ENCODE measurements at places on chromosomes 3 and 15.

- DNase-seq: no peak
Measured at GRCh38 chr3:61199843-61200242, 51.4 kb downstream of the FHIT start.

DNA sequence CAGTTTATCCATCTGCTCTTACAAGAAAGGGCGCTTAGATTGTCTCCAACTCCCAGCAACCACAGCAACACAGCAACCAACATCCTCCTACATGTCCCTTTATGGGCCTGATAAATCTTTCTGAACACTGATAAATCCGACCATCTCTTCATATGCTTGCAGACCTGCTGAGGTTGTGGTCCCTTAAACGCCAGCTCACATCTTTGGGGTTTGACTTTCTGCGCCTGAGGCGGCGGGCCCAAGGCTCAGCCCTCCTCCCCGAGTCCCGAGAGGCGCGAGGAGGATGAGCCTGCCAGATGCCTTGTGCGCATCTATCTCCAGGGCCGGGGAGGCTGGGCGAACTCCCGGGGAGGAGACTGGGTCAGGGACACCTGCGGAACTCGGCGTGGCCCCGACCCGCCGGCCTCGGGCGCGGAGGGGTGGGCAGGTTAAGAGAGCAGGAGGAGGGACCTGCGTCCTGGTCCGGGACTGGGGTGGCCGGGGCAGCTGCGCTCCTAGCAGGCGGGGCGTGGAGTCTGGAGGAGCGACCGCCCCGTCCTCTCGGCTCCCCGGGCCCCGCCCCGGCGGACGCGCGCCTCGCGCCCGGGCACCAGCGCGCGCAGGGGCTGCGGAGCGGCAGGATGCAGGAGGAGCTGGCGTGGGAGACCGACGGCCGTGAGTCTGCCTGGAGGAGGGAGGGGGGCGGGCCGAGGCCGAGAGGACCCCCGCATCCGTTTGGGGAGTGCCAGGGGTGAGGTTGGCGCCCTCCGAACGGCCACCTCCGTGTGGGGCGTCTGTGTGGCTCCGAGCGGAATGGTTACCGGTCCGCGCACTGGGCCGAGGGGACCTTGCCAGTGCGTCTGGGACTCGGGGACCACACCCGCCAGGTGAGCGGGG is at the start of gene ANKDD1A:
ANKDD1A (plus strand) TSS at position 592 of the 876 bp plus-strand sequence; CDS start at position 621, 29 bp downstream.
- DNase-seq: no peak

- no peak for DNase-seq
Measured at GRCh38 chr3:100399341-100400071, 1.4 kb downstream of the TOMM70 start.

- DNase-seq: no peak
Measured at GRCh38 chr3:147189016-147189415, 217.3 kb downstream of the ZIC4 start.

GRCh38 chr3:33139996-33140395 is 26.2 kb downstream of the CRTAP start:
- no peak for DNase-seq

DNA sequence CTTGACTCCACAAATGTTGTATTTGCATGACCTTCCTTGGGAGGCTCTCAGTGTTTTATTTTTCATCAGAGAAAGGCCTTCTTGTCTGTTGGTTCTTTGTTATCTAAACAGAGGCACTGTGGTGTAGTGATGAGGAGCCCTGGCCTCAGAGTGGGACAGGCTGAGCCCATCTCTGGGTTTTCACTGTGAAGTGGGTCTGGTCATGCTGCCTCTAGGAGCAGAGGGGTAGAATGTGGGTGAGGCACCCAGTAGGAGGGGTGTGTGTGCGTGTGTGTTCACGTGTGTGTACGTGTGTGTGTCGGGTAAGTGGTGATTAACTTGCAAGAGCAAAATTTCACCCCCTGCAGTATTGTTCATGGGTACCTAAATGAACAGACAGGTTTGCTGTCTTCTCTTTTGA is 14.4 kb downstream of the KLF13 start:
- DNase-seq: no peak

DNA sequence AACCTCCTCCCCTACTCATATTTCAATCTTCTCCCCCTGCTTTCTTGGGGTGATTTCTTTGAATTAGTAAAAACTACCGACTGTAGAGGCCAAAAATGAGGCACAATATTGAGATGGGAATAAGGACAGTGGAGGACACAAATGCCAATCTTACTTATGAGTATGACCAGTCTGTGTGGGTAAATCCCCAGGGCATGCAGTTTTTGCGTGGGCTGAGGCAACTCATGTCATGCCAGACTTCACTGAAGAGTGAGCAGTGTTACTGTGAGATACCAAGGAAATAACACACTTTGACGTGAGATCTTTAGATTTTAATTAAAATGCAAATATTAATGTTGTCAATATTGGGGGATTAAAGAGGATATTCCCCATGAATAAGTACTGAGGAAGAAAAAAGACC is 254.3 kb upstream of the ICE2 start:
- no peak for DNase-seq

GRCh38 chr3:58006661-58007060 is 1.6 kb upstream of the FLNB start:
- no peak for DNase-seq

DNA sequence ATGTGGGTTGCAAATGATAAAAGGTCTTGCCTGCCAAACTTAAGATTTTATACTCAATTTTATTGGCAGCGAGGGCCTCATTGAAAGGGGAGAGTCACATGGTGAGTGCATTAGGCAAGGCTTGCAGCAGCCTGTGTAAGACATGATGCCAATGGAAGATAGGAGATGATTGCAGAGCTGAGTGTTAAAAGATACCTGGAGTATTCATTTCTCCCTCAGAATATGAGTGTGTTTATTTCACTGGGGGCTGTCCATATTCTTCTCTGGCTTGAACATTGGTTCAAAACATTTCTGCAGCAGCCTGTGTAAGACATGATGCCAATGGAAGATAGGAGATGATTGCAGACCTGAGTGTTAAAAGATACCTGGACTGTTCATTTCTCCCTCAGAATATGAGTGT is 165.2 kb upstream of the NUDT16 start:
- DNase-seq: no peak

- DNase-seq: no peak
Measured at GRCh38 chr3:21835264-21835663, 84.3 kb upstream of the ZNF385D start.

DNA sequence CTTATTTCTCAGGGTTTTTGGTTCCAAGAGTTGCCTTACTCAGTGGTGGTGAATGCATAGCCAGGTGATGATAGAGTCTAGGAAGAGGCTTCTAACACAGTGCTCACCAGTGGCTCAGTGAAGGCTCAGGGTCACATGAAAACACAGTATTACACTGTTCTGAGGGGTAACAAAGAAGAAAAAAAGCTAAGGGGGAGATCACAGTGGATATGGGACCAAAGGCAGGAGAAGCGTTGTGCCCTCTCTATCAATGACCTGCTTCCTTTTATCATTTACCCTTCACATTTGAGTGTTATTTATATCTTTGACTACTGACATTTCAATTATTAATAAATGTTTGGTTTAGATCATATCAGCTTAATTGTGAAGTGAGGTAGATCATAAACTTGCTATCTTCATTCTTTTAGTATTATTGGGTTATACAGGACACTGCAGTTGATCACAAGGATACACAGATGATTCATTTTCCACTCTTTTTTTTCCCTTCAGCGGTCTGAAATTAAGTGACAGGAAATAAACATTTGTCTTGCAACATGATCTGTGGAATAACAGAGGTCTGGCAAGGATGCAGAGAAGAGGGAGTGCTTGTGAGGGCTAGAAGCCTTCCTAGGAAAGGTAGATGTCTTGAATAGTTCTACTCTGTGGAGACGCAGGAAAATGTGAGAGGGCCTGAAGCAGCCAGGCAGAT is 171.7 kb downstream of the C3orf38 start:
- DNase-seq: no peak

DNA sequence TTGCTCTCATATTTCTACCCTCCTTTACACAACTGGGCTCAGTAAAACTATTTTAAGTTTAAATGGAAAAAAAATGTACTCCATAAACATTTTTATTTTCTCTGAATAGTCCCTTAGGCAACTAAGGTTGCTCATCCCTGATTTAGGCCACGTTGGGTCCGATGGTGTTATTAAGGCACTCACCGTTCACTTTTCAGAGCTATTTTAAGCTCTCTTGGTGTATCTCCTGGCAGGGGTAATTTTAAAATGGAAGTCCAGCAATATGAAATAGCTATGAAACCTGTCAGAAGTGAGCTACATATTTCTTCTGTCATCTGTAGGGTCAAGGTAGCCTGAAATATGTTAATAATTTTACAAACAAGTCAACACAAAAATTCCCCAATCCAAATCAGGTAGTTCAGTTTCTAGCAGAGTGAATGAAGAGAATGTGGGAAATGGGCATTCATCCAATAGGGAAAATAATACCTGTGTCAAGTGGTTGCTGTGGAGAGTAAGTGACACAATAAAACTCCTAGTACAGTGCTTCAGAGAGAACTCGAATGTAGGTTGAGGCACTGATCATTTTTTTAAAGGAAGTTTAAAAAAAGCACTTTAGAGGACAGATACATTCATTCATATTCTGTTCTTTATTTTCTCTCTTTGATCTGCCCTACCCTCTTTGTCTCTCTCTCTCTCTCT is 209.3 kb upstream of the FEZF2 start:
- DNase-seq: no peak

DNA sequence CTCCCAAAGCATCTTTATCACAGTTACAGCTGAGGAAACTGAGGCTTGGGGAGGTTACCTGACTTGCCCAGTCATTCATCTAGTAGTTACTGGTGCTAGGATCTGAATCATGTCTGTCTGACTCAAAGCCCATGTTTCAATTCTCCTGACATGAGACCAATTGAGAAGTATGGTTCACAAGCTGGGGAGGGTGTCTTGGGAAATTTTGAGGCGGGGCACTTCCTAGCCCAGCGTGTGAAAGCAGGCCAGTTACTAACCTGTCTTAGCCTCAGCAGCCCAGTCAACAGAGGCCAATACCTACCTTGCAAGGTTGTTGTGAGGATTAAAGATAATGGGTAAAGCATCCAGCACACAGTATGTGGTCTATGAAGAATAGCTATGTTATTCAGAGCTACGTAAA is 37.0 kb downstream of the CLDN18 start:
- DNase-seq: no peak

DNA sequence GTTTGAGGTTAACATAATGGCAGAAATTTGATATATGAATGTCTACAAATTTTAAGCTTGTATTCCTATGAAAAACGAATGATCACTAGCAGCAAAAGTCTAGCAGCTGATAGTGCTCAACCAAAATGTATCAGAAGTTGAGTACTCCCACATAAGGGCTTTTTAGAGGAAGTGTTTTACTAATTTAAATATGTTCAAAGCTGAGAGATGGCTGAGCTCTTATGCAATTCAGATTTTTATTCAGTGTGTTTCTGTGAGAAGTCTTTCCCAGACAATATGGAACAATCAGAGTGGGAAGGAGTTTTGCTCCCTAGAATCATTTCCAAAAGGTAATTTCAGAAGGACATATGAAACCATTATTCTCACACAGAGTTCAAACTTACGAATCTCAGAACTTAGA is 327.0 kb downstream of the ZPLD1 start:
- no peak for DNase-seq

GRCh38 chr15:27752691-27753090 is 346.4 kb downstream of the OCA2 start:
- no peak for DNase-seq

DNA sequence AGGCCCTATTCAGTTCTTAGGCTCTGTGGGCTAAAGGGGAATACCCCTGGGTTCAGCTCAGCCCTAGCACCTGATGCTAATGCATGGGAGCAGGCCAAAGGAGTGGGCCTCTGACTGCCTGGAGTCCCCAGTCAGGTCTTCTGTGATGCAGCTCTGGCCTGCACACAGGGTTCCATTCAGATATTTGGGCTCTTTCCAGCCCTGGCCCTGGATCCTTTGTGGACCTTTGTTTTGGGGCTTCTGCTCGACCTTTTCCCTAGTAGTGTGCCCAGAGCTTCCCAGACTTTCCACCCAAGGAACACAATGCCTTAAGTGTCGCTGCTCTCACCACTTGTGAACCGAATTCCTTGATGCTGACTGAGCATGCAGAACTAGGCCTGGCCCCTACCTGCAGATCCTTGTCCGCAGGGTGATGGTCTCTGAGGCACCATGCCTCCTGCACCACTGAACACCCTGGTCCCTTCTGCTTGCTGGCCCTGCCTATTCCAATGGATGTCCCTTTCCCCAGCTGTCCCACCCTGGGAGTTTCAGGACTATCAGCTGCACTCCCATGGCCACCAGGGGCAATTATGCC is 5.1 kb downstream of the SEC13 start:
- DNase-seq: no peak

DNA sequence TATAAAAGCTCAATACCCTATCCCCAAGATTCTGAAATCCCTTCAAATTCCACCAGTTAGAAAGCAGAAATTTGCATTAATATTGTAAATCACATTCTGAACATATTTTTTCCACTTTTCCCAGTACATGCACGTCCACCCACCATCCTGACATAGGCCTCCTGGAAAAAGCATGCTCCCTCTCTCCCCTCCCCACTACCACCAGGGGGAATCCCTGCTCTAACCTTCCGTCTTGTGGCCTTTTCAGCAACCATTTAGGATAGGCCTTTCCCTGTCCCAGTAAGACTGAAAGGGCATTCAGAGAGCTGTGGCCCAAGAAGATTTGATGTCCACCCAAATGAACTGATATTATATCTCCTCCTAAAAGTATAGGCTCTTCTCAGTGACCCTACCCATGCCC is 182.1 kb downstream of the ARRDC4 start:
- no peak for DNase-seq

- no peak for DNase-seq
Measured at GRCh38 chr3:183823963-183824362, 1.4 kb downstream of the MAP6D1 start.

DNA sequence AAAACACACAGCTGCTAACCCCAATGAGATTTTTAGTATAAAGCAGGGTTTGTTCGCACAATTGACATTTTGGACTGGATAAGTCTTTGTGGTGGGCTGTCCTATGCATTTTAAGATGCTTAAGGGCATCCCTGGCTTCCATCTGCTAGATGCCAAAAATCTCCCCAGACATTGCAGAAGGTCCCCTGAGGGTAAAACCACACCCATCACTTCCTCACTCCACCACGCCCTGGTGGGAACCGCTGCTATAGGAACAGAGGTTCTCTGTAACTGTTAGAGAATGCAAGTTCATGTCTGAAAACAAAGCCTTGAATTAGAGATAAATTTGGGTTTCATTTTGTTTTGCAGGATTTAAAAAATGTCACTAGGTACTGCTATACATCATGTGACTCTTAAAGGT is 67.7 kb downstream of the ARHGEF26 start:
- no peak for DNase-seq

GRCh38 chr3:175127075-175127662 is 268.0 kb downstream of the NAALADL2 start:
- no peak for DNase-seq
